ENCODE measurements at places on chromosomes 16 and 17.

DNA sequence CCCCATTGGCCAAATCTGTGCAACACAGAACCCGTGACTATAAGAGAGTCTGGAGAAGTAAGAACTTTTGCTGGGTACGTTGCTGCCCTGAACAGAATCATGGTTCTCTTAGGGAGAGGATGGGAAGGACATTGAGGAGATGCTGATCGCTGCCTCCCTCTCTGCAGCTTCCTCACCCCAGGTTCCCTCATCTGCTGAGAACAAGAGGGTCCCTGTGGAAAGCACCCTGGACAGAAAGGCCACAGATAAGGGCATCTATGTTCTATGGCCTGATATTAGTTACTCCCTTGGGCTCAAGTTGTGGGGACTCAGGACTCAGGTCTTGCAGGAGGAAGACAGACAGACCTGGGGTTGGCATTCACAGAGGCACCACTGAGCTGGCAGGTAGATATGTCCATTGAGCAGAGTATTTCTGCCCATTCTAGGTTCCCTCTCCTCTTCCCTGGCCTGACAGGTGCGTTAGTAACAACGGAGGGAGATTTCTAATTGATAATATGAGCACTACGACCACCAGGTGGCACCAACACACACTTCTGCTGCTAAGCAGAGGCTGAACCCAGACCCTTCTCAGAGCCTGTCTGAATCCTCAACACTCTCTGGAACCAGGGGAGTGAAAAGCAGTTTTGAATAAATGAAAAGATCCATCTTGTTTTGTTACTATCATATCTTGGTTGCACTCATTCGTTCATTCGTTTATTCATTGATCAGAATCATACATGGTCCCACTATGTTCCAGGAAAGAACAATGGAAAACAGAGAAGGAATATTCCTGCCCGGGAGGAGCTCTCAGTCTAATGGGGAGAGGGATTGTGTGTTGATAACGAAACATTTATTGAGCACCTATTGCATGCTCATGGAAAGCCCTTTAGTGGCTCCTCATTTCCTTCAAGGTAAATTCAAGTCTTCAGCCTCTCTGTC lies 56.4 kb downstream of the SLC6A2 start:
- DNase-seq = peak; percentile 38

GRCh38 chr17:58643147-58643546 lies 48.7 kb downstream of the TEX14 start:
- peak; percentile 90 for DNase-seq

- DNase-seq = no peak
These were observed 13.9 kb upstream of the ADGRG1 start for GRCh38 chr16:57614536-57614935.

GRCh38 chr17:28391401-28391800 lies 14.6 kb downstream of the SLC46A1 start:
- no peak for DNase-seq

DNA sequence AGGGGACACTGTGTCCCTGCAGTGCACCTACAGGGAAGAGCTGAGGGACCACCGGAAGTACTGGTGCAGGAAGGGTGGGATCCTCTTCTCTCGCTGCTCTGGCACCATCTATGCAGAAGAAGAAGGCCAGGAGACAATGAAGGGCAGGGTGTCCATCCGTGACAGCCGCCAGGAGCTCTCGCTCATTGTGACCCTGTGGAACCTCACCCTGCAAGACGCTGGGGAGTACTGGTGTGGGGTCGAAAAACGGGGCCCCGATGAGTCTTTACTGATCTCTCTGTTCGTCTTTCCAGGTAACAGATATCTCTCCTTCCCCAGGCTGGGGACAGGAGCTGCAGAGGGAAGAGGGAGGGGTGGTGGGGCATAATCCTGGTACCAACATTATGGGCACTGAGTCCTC lies 1.6 kb downstream of the CD300LG start:
- DNase-seq = no peak

- DNase-seq = no peak
These were observed 11.3 kb downstream of the RIPOR1 start for GRCh38 chr16:67539691-67540635.

DNA sequence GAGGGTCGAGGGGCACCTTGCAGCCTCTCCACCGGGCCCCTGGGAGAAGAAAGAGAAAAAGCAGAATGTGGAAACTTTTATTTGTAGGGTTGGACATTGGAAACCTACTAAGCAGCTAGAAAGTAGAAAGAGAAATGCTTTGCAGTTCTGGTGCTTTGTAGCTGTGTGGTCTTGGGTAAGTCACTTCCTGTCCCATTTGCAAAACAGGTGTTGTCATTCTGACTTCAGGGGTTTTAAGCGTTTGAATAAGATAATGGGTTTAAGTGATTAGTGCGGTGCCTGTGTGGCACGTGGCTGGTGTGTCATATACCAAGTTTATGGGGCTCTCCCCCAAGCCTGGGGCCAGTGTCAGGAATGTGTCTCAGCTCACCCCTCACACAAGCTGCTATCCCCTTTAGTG lies 1.6 kb downstream of the CA4 start:
- DNase-seq = no peak

DNA sequence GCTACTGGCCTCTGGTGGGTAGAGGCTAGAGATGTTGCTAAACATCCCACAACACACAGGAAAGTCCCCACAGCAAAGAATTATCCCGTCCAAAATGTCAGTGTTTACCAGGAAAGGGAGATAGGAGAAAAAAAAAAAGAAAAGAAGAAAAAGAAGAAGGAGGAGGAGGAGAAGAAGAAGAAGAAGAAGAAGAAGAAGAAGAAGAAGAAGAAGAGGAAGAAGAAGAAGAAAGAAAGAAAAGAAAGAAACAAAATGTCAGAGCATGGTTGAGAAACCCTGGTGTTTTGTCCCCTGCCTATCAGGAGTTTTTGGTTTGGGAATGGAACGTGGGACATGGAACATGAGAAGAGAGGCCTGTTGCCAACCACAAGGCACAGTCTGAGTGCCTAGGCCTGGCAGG lies 2.4 kb downstream of the TMEM95 start:
- no peak for DNase-seq

- no peak for DNase-seq
These were observed 2.4 kb downstream of the HDAC5 start for GRCh38 chr17:44120851-44121605.

DNA sequence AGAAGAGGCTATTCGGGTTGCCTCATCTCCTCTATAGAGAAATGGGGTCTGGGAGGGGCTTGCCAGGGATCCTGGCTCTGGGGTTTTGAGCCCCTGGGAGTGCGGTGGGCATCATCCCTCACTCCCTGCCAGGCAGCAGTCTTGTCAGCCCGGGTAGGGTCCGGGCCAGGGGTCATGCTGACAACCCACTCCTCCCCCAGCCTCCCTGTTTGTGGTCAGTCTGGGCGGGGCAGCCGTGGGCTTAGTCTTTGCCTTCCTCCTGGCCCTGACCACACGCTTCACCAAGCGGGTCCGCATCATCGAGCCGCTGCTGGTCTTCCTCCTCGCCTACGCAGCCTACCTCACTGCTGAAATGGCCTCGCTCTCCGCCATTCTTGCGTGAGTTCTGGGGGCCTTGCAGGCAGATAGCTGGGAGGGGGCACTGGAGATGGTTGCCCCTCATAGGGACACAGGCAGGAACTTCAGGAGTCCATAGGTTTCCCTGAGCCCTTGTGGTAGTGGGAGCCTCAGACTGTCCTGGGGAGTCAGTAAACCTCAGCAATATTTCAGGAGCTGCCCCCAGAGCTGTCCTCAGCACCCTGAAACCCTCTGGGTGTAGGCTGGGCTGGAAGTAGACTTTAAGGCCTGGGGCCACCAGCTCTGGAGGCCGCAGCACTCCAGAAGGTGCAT lies 6.9 kb downstream of the SLC9A5 start:
- DNase-seq = no peak
